ENCODE measurements at places on chromosomes 2 and 18.

GRCh38 chr2:98454073-98454472 is 9.4 kb downstream of the INPP4A start:
- no peak for DNase-seq

DNA sequence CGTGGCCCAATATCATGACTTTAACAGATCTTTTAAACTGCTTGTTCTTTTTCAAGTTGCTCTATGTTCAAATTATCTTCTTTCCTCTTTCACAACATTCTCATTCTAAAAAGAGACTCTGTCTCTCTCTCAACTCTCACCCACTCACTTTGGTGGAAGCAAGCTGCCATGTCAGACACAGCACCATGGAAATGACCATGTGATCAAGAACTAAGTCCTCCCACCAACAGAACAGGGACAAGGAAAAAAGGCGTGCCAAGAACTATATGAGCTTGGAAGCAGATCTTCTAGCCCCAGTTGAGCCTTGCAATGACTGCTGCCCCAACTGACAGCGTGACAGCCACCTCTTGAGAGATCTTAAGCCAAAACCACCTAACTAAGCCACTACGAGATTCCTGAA is 23.9 kb downstream of the BAZ2B start:
- no peak for DNase-seq

- no peak for DNase-seq
Observed at GRCh38 chr18:46321955-46322354, 217.8 kb downstream of the HAUS1 start.

DNA sequence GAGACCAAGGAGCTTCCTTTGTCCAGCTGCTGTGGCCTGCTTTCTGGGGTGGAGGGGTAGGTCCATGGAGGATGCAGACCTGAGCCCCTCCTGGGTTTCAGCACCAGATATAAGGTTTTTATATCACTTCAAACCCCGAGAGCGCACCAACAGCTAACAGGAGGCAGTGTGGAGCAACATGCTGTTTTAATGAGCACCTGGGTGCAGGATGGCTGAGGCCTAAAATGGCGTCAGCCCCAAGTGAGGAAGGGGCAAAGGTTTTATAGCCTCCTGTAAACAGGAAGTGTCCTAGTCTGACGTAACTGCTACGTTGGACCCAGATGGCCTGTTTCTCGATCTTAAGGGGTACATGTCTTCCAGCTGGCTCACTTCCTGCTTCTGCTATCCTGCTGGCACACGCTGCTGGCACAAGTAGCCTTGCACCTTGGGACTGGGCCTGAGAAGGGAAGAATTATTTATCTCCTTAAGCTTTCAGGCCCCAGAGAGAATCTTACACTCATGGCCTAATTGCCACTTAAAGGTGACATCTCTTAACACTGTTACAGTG is 11.4 kb upstream of the REG1B start:
- DNase-seq, result peak; percentile 22

DNA sequence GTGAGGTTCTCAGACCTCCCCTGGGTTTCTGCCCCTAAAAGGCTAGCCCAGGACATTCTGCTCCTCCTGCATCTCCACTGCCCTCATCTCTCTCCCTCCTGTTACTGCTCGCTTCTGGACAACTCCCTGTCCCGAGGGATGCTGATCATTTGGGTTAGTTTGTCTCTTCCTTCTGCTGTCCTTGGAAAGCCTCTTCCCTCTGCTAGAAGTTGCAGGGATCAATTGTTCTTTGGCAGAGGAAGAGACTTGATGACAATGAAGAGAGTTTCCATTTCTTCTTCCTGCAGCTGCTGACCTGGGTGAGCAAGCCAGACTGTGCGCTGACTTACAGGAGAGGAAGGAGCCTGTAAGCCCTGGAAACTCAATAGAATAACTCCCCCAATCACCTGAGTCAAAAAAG is 68.9 kb downstream of the RDH14 start:
- DNase-seq, result no peak

- DNase-seq, result no peak
Observed at GRCh38 chr2:128602038-128602698, 283.5 kb upstream of the HS6ST1 start.

GRCh38 chr2:240240017-240240734 is 99.7 kb upstream of the OTOS start:
- no peak for DNase-seq

- DNase-seq, result no peak
Observed at GRCh38 chr2:176657393-176657792, 388.2 kb downstream of the MTX2 start.

DNA sequence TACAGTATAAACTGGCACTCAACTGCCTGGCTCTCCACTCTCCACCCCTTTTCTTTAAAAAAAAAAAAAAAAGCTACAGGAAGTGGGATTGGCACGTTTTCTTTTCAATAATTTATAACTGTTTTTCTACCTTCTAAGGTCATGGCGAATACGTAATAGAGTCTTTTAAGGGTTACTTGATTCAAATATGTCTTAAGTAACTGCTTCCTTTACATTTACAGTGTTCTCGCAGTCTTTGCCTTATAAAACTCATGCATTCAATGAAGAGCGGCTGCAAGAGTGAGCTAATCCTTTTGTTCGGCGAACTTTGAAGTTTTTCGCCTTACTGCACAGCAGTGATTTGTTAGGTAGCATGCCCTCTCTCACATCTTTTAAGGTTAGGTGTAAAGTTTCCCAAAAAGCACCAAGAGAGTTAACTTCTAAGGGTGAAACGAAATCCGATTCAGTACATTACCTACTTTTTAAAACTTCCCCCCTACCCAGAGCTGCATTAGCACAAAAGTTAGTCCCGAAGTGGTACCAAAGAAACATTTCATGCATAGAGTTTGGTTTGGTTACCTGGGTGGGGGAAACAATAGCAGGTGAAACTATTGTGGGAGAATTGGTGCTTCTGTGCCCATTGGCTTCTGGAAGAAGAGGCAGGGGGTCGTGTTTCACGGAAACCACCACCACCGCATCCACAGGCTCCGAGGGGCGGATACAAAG is 2.0 kb downstream of the KCTD1 start:
- DNase-seq, result no peak

GRCh38 chr2:162072976-162073887 is 783 bp downstream of the DPP4 start:
- DNase-seq, result peak; percentile 29

- DNase-seq, result no peak
Observed at GRCh38 chr2:190837420-190837819, 43.2 kb upstream of the GLS start.

GRCh38 chr2:210198326-210198725 is 26.9 kb downstream of the ACADL start:
- no peak for DNase-seq

DNA sequence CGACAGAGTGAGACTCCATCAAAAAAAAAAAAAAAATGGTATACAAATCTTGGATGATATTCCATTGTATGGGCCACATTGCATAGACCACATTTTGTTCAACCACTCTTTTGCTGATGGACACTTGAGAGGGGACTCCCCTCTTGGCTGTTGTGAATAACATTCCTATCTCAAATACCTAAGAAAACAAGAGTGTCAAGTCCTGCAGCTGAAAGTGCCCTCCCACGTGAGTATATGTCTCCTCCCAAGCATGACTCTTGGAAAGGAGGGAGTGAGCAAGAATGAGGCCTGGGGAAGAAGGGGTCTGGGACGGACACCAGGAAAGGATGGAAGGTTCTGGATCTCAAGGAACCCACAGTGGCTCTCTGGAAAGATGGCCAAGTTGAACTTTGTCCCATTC is 36.0 kb upstream of the NPAS2 start:
- no peak for DNase-seq

GRCh38 chr18:71398531-71398930 is 1109.7 kb downstream of the SOCS6 start:
- no peak for DNase-seq

GRCh38 chr18:80147037-80147417 is 38.0 kb downstream of the ADNP2 start:
- no peak for DNase-seq

DNA sequence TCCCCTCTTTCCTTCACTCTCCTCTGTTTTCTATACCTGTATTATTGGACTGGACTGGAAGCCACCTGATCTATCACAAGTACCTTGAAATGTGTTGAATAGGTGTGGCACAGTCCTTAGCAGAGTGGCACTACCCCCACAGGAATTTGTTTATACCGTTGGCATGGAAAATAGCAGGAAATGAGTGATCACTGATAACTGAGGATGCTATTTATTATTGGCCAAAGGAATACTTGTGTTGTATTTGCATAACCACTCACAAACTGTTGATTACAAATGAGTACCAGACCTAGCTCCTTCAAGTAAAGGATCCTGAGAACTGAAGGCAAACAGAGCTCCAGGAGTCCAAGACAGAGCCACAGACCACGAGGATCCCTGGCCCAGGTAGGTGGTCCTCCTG is at the start of gene IL37:
IL37 (plus strand) TSS at position 301 of the 400 bp plus-strand sequence. CDS start 1,848 bp downstream, outside the sequence.
- no peak for DNase-seq

DNA sequence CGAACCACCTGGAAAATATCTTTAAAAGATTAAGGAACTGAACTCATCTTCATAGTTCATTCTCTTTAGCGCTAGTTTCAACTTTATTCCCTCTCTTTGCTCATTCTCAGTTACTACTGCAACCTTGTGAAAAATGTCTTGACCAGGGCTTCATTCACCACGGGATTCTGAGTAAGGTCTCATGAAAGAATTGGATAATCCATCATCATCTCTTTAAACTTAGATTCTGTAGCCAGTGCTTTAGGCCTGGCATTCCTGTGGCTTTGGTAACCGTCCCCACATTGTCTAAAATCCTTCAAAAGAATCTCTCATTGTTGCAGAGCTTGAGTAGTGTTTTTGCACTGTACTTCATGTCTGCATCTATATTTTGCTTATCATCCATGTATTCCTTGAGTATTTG is 229.5 kb downstream of the ETAA1 start:
- DNase-seq, result no peak

DNA sequence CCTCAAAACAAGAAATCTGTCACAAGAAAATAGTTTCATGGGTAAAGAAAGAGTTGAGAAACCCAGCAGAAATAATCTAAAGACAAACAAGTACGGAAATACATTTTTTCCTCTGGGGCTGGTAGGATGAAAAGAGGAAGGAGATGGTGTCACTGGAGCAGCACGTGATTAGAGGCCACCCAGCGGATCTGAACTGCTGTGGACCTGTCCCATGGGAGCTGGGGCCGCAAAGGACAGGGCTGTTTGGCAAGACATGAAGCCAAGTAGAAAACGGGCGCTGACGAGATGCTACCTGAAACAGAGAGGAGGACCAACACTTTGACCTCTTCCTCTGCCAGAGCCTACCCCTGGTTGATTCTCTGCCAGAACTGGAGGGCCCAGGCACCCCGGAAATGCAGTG is 295.4 kb upstream of the ATP5MC3 start:
- DNase-seq, result no peak

DNA sequence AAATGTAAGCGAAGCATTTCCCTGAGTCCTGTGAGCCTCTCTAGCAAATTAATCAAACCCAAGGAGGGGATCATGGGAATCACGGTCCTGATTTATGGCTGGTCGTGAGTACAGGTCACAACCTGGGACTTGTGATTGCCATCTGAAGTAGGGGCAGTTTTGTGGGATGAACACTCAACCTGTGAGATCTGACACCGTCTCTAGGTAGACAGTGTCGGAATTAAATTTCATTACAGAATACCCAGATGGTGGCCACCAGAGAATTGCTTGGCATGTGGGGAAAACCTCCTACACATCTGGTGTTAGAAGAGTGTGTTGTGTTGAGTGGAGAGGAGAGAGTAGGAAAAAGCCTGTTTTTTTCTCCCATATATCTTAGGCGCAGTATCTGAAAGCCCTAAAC is 12.5 kb downstream of the CAPN14 start:
- no peak for DNase-seq

All from common myeloid progenitor, CD34-positive (primary cell).